A673 (cell line): ENCODE measurements at places on chromosomes 16 and 17.

GRCh38 chr16:74580833-74581232 lies 26.1 kb downstream of the GLG1 start:
- no peak for DNase-seq

DNA sequence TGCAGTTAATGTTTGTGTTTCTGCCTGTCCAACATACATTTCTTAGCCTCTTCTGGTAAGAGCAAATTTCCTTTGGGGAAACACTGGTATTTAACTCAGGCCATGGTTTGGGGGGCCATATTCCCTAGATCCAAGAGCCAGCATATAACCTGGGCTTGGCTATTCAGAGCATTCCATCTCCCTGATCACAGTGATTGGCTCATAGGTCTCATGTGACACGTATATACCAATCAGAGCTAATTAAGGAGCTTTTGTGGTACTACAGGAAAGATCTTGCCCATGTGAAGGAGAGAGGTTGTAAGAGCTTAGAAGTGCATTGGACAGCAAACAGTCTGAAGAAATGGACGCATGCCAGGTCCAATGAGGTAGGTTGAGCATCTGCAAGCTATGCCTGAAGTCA lies 33.4 kb upstream of the GPR139 start:
- DNase-seq: no peak

DNA sequence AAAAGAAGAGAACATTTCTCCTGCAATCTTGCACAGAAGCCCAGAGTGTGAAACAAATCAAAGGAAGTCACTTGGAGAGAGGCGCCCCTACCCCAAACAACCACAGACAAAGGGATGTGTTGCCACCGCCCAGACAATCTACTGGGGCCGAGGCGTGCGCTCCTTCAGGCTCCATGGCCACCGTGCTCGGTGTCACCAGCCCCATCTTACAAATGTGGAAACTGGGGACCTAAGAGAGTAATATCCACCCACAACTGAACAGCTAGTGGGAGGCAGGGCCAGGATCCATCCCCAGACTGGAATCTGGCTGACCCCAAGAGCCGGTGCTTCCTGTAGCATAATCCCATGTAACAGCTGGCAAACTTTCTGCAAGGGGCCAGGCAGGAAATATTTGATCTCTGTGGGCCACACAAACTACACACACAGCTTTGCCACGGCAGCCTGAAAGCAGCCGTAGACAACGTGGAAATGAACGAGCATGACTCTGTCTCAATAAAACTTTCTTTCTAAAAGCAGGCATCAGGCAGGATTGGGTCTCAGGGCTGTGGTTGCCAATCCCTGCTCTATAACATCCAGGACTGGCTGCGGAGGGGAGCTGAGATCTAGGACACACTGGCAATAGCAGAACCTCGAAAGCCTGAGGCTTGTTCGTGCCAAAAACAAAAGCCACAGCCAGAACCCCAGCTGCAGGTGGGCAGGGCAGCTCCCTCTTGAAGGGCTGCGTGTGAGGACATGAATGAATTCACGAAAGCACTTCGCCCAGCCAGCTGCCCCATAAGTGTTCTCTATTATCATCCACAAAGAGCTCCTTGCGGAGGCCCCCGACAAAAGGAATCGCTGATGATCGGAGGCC lies 26.6 kb upstream of the GINS2 start:
- no peak for DNase-seq

- no peak for DNase-seq
Measured at GRCh38 chr17:74623693-74624093, at the start of gene CD300E. CD300E (minus strand) TSS chr17:74623738; CDS start chr17:74623621, 117 bp downstream.

DNA sequence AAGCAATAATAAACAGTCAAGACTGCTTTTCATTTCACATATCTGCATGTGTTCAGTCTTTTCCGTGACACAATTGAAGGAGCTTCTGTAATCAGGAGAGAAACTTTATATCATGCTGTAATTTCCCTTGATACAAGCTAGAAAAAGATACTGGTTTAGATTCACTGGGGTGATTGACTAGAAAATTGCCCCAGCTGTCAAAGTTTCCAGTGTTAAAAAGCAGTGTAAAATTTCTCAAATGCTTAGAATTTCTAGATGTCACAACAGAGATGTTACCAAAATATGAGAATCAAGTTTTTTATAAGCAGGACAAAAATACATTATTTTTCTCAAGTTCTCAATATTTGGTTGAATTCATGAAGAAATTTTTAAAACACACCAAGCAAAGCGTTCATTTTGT lies 292.4 kb upstream of the HSBP1 start:
- DNase-seq: no peak

DNA sequence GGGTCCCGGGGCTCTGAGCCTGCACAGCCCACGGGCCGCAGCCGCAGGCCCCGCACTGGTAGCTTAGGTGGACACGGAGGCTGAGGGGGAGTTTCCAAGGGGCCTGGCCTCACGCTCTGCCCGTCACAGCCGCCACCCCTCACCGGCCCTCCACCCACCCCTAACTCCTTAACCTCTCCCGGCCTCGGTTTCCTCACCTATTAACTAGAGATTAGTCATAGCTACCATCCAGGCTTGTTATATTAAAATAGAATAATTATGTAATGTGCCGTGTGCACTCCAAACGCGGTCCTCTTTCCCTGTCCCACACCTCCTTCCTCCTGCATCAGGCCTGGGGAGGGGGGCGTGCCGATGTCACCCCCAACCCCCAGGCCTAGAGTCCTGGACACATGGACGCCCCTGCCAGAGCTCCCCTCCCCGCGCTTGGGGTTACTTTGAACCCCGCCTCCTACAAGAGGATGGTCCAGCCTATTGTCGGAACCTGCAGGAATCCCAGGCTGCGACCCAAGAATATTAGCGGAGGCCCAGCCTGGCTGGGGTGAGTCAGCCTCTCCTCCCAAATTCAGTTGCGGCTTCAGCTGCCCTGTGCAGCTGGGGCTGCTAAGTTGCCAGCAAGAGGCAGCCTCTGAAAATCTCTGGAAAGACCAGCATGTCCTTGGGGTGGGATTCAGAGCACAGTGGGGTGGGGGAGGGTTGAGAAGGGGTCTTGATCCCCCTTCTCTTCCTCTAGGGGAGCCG lies 17.3 kb downstream of the SOCS3 start:
- DNase-seq: no peak

- no peak for DNase-seq
Measured at GRCh38 chr16:48539485-48540221, 70.3 kb downstream of the N4BP1 start.

- no peak for DNase-seq
Measured at GRCh38 chr16:72500545-72500944, 328.6 kb upstream of the PMFBP1 start.

DNA sequence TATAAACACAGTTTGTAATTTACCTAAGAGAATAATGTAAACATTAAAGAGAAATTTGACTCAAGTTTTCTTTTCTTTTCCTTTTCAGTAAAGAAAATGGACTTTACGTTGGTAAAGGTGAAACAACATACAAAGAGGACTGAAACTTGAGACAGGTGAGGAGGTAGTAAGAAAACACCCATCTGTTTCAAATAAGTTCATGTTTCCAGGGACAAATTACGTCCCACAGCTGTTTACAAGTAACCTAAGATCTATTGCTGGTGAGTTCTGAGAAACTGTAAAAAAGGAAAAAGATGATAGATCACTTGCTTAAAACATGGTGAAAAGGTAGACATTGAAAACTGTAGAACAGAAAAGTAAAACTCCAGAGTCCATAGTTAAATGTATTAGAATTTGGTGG lies 4.8 kb upstream of the ABCA5 start:
- DNase-seq: no peak

- DNase-seq: no peak
Measured at GRCh38 chr16:84675884-84676283, 23.9 kb upstream of the USP10 start.

DNA sequence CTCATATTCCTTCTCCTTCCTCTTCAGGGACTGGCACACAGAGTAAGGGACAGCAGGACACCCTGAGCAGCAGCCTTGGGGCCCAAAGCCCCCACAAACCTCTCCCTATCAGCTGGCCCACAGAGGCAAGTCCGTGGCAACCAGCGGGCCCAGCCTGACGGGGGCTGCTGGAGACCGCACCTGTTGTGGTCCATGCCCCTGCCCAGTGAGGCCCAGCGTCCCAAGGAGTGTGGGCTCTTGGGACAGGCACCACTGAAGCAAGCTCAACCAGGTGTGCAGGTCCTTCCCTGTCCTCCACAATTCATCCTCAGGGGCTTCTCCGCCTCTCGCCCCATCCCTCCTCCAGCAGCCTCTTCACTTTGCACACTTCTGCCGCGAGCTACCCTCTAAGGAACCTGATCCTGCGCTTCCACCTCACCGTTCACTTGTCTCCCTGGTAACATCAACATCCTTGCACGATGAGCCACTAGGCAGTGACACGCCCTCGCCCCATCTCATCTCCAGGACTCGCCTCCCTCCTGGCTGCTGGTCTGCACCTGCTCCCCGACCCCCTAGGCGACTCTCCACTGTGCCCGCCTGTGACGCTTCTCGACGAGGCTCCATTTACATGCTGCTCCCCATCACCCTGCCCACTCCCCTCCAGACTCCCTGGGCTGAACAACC lies 12.7 kb downstream of the MNT start:
- DNase-seq: no peak

DNA sequence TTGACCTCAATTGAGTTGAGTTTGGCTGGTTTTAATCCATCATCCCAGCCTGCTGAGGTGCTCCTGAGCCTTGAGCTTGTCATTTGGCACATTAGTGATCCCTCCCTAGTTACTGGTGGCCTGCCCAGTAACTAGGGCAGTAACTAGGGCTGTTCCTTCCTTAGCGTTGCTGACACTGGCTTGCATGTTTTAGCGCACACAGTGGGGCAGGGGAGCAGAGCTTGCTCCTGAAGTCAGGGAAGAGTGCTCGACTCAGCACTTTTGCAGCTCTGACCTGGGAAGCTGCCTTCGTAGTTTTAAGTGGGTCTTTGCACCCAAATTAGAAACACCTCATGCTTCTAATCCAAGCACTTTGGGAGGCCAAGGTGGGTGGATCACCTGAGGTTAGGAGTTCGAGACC lies 15.7 kb downstream of the CCDC42 start:
- DNase-seq: no peak

GRCh38 chr16:11614587-11615175 lies 28.0 kb upstream of the LITAF start:
- no peak for DNase-seq

DNA sequence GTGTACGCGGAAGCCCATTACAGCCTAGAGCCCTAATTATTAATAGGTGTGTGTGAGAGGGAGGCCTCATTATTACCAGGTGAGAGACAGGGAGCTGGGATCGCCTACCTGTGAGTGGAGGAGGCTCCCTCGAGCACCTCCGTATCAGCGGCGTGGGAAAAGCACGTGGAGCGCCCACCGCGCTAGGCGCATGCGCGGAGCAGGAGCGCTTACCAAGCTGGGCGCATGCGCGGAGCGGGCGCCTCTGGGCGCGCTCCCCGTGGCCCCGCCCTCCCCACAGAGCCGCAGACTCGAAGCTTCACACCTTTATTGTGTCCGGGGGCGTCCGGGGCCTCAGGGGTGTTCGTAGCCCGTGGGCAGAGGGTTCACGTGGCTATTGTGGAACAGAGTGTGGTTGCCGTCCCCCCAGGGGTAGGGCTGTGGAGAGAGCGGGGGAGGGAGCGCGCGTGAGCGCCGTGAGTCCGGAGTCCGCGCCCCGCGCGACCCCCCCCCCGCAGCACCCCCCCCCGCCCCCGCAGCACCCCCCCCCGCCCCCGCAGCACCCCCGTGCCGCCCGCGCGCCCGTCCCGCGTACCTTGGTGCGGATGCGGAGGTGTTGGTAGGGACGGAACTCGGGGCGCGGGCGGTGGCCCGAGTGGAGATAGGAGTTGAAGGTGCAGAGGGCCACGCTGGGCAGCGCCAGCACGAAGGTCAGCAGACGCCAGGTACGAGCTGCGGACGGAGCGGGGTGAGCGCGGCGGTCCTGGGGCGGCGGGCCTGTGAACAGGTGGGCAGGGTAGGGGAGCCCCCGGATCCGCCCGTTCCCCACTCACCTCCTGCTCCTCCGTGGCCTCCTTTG lies 500 bp downstream of the COX6A2 start:
- DNase-seq: peak; percentile 26

- DNase-seq: no peak
Measured at GRCh38 chr16:86923656-86924055, 345.3 kb downstream of the FOXL1 start.

DNA sequence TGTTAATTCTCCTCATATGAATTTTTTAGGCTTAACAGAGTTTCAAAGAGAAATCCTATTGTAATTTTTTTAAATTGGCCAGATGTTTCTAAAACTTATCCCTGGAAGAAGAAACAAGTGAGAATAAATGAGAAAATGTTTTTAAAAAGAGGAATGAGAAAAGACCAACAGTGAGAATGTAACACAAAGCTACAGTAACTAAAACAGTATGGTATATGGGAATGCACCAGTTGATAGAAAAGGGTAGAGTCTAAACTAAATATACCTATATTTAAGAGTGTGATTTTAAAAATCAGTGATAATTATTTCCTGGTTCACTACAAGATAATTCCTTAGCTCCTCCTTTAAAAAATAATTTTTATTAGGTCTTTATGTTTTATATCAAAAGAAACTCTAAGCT lies 127.9 kb downstream of the CCDC182 start:
- no peak for DNase-seq

- peak; percentile 72 for DNase-seq
Measured at GRCh38 chr17:1122533-1123392, 57.0 kb downstream of the ABR start.

DNA sequence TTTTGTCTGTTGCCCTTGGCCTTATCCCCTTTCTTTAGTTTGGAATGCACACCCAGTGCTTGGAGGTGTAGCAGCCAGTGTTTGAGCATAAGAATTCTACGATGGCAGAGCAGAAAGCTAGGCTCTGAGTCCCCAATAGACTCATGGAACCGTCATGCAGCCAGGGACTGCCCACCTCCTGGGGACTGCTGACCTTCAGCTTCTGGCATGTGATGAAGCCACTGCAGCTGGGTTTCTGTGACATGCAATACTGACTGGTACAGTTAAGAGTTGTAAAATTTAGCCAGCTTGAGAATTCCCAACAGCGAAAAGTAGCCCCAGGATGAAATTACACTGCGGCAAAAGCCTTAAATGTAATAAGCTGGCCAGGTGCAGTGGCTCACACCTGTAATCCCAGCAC lies 9.0 kb upstream of the MAP3K14 start:
- DNase-seq: no peak

DNA sequence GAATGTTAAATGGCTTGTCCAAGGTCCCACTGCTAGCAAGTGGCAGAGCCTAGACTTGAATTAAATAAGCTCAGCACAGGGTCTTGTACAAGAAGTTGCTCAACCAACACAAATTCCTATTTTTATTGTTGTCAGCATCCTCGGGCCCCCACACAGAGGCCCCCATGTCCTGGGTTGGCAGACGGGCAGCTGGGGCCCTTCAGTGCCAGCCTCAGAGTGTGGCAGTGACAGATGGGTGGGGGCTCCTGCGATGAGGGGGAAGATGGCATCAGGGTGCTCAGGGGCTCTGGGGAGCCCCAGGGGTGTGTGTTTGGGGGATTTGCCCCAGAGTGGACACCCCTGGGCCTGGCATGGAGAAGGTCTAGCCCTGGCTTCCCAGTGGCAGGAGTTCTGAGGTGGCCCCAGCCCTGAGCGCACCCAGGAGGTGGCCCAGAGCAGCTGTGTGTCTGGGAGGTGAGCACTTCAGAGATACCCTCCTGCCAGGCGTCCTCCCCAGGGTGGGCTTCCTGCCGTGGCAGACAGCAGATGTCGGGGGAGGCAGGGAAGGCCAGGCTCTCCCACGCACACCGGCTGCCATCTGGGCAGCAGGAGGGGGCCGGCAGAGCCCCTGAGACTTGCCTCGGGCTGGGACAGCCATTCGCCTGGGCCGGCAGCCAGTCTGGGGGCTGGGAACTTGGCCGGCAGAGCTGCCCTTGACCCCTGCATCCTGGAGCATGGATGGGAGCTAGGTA lies 150.8 kb downstream of the C16orf78 start:
- no peak for DNase-seq
